ENCODE measurements at places on chromosomes 2 and 18.

DNA sequence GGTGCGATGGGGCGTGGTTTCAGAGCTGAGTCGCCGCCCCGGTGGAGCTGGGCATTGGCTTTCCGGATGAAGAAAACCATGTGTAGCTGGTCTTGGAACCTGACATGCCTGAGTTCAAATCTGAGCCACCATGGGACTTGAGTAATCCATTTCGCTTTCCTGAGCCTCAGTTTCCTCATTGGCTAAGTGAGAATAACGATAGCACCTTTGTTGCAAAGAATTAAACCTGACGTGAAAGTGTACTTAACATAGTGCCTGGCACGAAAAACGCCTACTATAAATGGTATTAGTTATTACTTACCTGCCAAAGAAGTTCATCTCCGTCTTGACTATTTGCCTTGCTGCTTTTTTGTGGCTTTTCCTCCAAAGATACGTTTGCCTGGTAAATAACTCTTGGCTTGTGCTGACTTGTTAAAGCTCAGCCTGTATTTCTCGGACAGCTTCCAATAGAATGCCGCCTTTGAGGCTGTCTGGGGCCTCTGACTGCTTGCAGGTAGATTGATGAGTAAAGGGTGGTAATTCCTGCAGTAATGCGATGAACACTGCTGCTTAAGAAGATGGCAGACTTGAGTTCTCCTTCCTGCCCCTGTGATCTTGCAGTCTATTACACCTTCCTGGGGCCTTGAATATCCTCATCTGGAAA lies 1.3 kb downstream of the CDCA7 start:
- no peak for DNase-seq

GRCh38 chr2:5926871-5927512 lies 234.8 kb downstream of the SOX11 start:
- no peak for DNase-seq

GRCh38 chr2:68811364-68811763 lies 59.8 kb downstream of the BMP10 start:
- peak; percentile 74 for DNase-seq

DNA sequence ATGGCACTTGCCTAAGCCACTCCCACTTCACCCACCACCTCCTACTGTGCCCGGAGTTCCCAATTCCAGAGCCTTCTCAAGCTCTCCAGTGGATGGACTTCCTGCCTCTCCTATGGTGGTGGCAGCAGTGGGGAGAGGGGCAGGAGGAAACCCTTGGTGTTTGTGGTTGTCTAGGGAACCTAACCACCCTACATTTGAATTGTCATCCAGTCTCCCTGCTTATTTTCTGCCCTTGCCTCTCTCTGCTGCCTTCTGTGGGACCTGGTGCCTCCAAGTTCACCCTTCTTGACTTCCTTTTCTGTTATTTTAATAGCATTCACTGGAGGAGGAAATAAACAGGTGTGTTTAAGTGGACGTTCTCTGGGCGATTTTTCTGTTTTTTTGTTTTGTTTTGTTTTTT lies 50.0 kb upstream of the HPCAL1 start:
- DNase-seq: no peak

- DNase-seq: no peak
Observed at GRCh38 chr2:223900531-223900930, 44.6 kb downstream of the WDFY1 start.

DNA sequence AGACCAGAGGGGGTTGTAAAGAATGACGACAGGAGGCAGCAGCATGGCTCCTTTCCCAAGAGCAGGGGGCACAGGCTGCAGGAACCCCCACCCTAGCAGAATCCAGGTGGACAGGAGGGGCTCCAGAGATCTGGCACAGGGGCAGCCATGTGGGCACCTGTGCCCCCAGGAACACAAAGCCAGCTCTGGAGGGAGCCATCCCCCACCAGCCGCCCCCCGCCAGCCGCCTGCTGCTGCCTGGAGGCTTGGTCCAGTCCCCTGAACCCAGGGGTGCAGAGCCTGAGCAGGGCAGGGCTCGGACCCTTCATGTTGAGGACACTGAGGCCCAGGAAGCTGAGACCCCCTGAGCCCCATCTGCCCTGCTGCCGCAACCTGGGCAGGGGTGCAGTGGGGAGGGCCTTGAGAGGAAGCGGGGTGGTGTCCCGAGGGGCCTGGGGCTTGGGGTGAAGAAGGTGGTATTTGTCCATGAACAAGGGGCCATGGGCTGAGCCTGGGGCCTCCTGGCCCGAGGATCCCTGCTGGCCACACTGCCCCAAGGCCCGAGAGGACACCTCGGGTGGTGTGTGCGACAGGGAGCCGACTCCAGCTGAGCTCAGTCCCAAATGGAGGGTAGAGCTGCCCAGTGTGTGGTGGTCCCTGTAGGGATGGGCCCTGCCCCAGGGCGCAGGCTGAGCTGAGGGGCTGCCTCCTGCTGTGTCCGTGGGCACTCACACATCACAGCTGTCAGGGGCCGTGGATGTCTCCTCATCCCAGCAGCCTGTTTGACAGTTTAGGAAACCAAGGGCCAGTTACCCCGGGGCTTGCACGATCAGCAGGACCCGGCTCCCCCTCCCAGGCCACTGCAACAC lies 39.8 kb upstream of the SNED1 start:
- DNase-seq: no peak

DNA sequence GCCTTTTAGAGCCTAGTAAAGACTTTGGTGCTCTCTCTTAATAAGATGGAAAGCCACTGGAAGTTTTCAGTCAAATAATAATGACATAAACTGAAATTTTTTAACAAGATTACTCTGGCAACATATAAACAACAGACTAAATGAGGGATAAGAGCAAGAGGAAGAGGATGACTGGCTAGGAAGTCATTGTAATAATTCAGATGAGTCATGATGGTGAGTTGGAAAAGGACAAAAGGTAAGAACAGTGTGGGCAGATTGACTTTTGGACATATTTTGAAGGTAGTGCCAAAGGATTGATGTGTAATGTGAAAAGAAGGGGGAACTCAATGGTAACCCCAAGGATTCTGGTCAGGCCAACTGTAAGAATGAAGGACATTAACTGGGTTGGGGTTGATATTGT lies 310.3 kb downstream of the NOL4 start:
- DNase-seq: no peak

DNA sequence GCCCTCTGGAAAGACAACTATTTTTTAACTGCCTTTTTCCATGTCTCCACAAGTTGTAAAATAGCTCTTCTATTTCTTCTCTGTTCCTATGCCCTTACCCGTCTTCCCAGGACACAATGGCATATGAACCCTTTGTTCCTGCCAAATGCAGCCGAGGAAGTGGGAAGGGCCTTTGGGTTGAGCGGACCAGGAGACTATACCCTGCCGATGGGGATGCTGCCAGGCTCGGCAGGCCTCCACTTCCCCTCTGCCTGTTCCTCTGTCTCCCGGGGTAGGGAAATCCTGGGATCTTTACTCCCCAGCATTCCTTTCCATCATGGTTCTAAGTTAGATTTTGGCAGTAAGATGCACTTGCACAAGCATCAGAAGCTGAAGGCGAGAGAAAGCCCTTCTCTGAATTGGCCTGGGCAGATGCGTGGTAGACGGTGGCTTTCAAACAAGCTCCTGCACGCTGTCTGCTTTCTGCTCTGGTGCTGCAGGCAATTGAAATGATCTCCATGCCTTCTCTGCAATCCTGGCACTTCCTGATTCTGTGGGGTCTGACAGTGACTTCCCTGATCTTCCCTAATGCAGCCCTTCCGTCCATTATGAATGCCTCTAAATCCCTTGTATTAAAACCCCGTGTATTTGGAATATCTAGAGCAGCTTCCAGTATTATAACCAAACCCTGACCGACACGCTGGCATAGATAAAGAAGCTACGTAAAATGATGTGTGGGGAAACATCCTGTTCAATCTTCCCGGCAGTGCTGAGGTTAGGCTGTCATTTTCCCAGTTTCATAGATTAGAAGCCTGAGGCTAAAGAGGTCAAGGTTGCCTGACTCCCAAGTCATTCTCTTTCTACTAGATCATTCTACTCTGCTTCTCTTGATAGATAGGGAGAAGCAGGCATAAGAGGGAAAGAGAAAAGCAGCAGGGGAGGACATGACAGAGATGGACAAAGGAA lies 69.8 kb downstream of the MCFD2 start:
- no peak for DNase-seq

- no peak for DNase-seq
Observed at GRCh38 chr2:161981679-161982250, 92.2 kb downstream of the DPP4 start.

DNA sequence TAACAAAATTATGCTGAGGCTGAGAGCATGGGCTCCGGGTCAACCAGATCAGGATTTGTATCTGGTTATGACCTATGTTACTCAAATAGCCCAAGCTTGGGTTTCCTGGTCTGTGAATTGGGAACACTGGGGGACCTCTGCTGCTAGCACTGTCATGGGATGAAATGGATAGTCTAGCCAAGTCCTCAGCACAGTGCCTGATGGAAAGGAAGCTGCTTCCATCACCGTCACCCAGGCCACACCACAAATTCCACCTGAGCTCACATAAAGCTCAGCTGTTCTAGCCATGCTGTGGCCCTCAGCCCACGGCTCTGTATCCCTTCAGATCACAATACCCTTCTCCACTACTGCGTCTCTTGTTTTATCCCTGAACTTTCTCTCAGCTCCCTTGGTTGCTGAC lies 179.6 kb upstream of the SP5 start:
- no peak for DNase-seq

GRCh38 chr2:184730288-184730687 lies 132.0 kb downstream of the ZNF804A start:
- no peak for DNase-seq

DNA sequence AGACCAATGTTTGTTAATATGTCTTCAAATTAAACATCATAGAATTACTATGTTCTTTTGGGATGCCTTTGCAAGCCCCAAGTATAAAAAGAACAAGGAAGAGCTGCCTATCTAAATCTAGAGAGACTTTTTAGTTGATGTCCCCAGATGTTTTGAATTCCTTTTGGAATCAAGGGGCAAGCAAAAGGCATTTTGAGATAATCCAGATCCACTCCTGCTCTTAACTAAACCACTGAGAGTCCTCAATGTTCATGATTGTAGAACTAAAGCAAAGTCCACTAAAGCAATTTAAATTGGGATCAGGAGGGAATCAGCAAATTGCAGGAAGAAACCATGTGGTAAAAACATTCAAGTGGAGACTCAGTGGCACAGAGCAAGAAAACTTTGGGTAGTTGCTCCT lies 558.5 kb upstream of the VRK2 start:
- no peak for DNase-seq

DNA sequence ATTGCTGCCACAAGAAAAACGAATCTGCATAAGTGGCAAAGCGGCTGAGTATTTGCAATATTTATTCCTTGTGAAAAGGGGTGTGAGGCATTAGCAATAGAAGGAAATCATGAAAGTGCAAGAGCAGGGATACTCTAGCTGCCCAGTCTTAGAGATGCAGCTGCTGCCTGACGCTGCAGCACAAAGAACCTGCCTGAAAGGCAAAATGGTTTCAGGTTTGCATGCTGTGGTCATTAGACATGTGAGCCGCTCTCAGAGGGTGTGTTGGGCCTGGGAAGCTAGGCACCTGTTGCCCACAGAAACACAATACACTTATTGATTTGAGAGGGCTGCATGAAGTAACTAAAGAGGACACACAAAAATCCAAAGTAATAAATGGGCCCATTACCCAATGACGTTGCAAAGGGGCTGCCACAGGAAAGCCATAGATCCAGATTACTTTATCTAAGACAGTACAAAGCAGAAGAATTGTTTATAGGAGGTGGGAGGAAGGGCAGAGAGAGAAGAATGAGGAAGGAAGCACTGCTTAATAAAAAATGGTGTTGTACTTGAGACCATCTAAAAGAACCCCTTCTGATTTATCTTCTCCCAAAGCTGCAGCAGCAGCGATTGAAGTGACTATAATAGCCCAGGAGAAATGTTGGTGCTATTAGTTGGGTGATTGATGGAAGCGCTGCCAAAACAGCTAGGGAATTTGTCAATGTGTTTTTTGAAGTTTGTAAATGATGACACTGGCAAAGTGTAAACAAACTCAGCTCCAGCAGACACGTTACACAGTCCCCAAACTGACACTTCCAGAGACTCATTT lies 492.4 kb upstream of the ACVR2A start:
- DNase-seq: no peak

GRCh38 chr2:176297067-176297466 lies 27.8 kb downstream of the MTX2 start:
- DNase-seq: no peak

DNA sequence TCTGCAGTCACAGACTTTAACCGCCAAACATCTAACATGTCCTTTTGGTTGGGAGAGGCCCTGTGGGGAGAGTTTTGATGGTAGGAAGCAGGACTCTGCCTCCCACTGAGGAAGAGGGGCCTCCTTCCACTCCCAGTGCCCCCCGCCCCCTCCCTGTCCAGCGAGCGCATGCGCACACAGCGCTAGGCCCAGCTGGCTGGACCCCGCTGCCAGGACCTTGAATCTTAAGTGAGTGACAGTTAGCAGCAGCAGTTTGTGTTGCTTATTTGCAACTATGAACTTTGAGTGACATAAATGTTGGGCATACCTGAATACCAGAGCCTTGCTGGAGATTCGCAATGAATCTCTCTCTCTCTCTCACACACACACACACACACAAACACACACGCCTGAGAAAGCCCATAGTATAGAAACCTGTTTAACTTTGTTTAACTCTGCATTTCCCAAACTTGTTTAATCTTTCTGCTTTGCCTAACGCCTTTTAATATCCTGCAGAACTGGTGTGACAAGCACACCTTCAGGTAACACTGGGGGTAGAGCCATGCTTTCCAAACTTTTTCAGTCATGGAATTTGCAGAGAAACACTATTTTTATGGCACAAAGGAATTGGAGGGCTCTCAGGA lies 134.6 kb upstream of the SMAD2 start:
- DNase-seq: no peak

- DNase-seq: no peak
Observed at GRCh38 chr2:240387669-240388358, 47.6 kb upstream of the GPC1 start.

DNA sequence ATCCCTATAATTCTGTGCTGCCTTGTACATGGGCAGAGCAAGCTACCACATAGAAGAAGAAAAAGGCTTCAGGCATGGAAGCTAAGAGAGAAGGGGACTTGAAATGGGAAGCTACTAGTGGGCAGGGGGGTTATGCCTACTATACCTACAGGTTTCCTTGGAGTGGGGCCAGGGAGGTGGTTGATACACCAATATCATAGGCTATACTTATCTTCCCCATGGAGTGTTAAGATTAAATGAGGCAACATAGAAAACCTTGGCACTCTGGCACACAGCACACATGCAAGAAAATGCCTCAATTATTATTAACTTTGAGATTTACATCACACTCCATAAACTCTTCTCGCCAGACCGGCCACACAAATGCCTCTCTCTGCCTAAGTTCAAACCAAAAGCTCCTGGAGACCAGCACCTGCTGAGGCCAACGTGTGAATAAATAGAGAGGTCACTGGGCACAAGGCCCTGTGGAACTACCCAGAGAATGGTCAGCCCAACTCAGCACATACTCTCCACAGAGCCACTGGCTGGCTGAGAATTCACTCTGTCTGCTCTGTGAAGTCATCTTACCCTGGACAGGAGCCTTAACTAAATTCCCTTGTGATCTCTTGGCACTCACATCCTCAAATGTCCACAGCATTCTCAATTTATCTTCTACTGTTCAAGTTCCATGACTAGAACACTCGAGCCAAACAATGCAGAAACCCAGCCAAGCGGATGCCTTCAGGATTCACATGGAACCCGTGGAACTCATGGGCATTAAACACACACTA lies 498.7 kb downstream of the BCL11A start:
- DNase-seq: no peak

- DNase-seq: no peak
Observed at GRCh38 chr2:72830273-72830672, 4.4 kb upstream of the EXOC6B start.

GRCh38 chr2:173130496-173131465 lies 55.1 kb downstream of the MAP3K20 start:
- no peak for DNase-seq

- DNase-seq: no peak
Observed at GRCh38 chr2:236659758-236660150, 90.1 kb downstream of the ACKR3 start.

Measured in Right ventricle myocardium inferior (tissue), 1 donor.